ENCODE measurements at places on chromosomes 16 and 17. TPM values are rescaled to one million over a fixed set of nuclear protein-coding genes. Genes with fewer than 3 reads are reported as not detected.

- H3K36me3 ChIP-seq: no peaks in the 10 kb centered on the region
- no peaks in the 10 kb centered on the region for H3K27me3 ChIP-seq
- no peak overlapping the region for H3K4me3 ChIP-seq
- DNase-seq: no peak
- H3K27ac ChIP-seq: no peak overlapping the region
Observed at GRCh38 chr16:1171854-1172428, 19.0 kb downstream of the CACNA1H start.

GRCh38 chr17:74163271-74163821, 40.1 kb upstream of the RPL38 start:
- H3K36me3 ChIP-seq: no peaks in the 10 kb centered on the region
- no peak overlapping the region for H3K4me3 ChIP-seq
- H3K27me3 ChIP-seq: no peaks in the 10 kb centered on the region
- no peak overlapping the region for H3K27ac ChIP-seq
- peaks cover 14% of the 10 kb centered on the region for H3K4me1 ChIP-seq

- peak overlapping the region; percentile 69 for H3K4me3 ChIP-seq
- H3K36me3 ChIP-seq: no peaks in the 10 kb centered on the region
- no peaks in the 10 kb centered on the region for H3K27me3 ChIP-seq
- peak; percentile 10 for DNase-seq
- H3K27ac ChIP-seq: no peak overlapping the region
- peaks cover 19% of the 10 kb centered on the region for H3K4me1 ChIP-seq
Observed at GRCh38 chr17:18259621-18260331, 686 bp upstream of the MIEF2 start.

- no peak overlapping the region for H3K27ac ChIP-seq
- H3K36me3 ChIP-seq: no peaks in the 10 kb centered on the region
- DNase-seq: no peak
- H3K27me3 ChIP-seq: no peaks in the 10 kb centered on the region
Observed at GRCh38 chr17:28491286-28491685, 14.9 kb upstream of the FOXN1 start.

Gene COPZ2
- total RNA-seq: 0.30 TPM

Gene KIF18B
- total RNA-seq: 15.1 TPM

- peak within 1 kb of the TSS; percentile 44 for H3K4me3 ChIP-seq
- peaks cover 90% of the 10 kb centered on the region for H3K27me3 ChIP-seq
- peak; percentile 70 for DNase-seq
- no peaks in the 10 kb centered on the region for H3K36me3 ChIP-seq
- peaks cover 26% of the 10 kb centered on the region for H3K4me1 ChIP-seq
- H3K27ac ChIP-seq: no peak within 1 kb of the TSS
Observed at GRCh38 chr17:76585649-76586593, at the start of gene ST6GALNAC2. TSS of gene ST6GALNAC2 (minus strand) at chr17:76585860. CDS start at chr17:76585808, 52 bp downstream.

DNA sequence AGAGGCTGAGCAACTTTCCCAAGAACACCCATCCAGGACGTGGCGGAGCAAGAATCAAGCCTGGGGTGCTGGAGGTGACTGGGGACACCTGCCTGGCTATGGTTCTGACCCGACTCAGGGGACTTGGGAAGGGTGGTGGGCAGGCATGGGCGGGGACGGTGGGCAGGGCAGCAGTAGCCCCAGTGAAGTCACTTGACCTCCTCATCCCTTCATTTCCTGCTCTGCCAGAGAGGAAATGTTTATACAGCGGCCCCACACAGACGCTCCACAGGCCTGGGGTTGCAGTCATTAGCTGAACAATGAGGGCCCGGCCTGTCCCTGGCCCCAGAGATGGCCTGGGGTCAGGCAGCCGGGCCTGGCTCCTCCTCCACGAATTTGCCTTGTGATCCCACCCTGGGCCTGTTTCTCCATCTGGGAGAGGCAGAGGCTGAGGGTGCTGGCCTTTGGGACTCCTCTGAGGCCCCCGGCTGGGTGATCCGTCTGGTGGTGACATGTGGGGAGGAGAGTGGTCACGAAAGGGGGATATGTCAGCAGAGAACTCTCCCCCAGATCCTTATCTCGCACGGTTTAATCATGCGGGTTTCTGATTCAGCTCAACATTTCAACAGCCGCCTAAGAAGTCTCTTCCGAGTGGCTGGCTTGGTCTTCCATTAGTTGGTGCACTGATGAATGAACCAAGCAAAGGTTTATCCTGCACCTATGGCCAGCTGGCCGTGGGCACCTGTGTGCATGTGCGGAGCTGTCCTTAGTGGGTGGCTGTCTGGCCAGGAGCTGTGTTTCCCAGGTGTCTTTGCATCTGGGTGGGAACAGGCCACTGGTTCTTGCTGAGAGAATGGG, 175.9 kb downstream of the IRF8 start:
- peaks cover 34% of the 10 kb centered on the region for H3K27me3 ChIP-seq
- no peak overlapping the region for H3K4me3 ChIP-seq
- H3K36me3 ChIP-seq: no peaks in the 10 kb centered on the region
- peaks cover 19% of the 10 kb centered on the region for H3K4me1 ChIP-seq

GRCh38 chr16:56042416-56042815, 148.9 kb upstream of the GNAO1 start:
- H3K4me1 ChIP-seq: peaks cover 8% of the 10 kb centered on the region
- DNase-seq: no peak

Gene CCL4L2
- not detected for total RNA-seq

GRCh38 chr16:17177959-17178905, 292.5 kb downstream of the XYLT1 start:
- no peak overlapping the region for H3K27ac ChIP-seq
- H3K4me1 ChIP-seq: peaks cover 19% of the 10 kb centered on the region
- peak; percentile 39 for DNase-seq
- no peak overlapping the region for H3K4me3 ChIP-seq
- no peaks in the 10 kb centered on the region for H3K27me3 ChIP-seq

- no peak overlapping the region for H3K27ac ChIP-seq
- H3K4me1 ChIP-seq: no peaks in the 10 kb centered on the region
- H3K4me3 ChIP-seq: no peak overlapping the region
- no peaks in the 10 kb centered on the region for H3K36me3 ChIP-seq
- DNase-seq: peak; percentile 81
- H3K27me3 ChIP-seq: no peaks in the 10 kb centered on the region
Observed at GRCh38 chr17:10614536-10615155, 42.5 kb downstream of the MYH3 start.

DNA sequence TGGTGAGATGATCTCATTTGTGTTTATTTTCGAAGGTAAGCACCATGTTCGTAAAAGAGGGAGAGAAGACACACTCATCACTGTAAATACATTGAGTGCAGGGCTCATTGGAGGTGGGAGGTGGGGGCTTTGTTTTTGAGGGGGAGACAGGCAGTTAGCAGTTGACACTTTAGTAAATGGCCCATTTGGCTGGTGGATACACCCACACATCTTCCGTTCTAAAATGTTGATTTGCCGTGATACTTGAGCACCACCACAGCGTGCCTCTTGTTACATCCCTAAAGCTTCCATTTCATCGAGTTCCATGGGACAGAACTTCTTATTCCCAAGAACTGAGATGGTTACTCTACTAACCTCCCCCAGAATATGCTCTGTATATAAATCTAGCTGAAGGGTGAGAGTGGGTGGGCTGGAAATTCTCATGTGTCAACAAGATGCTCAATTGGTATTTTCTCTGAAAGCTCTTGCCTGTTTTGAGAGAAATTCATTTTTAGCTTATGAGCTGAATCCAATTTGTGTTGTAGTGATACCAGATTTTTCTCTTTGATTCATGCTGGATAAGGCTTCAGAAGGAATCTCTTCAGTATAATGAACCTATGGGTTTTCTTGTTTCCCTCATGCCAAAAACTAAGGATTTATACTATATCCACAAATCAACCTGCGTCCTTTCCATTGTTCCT, 314.3 kb downstream of the RBFOX1 start:
- H3K36me3 ChIP-seq: no peaks in the 10 kb centered on the region
- no peak for DNase-seq
- no peaks in the 10 kb centered on the region for H3K27me3 ChIP-seq
- H3K27ac ChIP-seq: no peak overlapping the region
- no peak overlapping the region for H3K4me3 ChIP-seq

GRCh38 chr16:49081554-49081953, 200.1 kb downstream of the CBLN1 start:
- H3K27me3 ChIP-seq: no peaks in the 10 kb centered on the region
- H3K27ac ChIP-seq: no peak overlapping the region
- H3K4me3 ChIP-seq: no peak overlapping the region
- DNase-seq: no peak
- no peaks in the 10 kb centered on the region for H3K36me3 ChIP-seq

Gene ZG16
- not detected for total RNA-seq

GRCh38 chr16:17668386-17668785, 197.6 kb upstream of the XYLT1 start:
- peaks cover 30% of the 10 kb centered on the region for H3K4me1 ChIP-seq
- no peaks in the 10 kb centered on the region for H3K27me3 ChIP-seq
- no peaks in the 10 kb centered on the region for H3K36me3 ChIP-seq
- H3K4me3 ChIP-seq: no peak overlapping the region
- H3K27ac ChIP-seq: peak overlapping the region; percentile 13

GRCh38 chr16:72974142-72974769, 73.7 kb downstream of the ZFHX3 start:
- peaks cover 4% of the 10 kb centered on the region for H3K4me1 ChIP-seq
- no peaks in the 10 kb centered on the region for H3K27me3 ChIP-seq
- no peak overlapping the region for H3K4me3 ChIP-seq
- H3K36me3 ChIP-seq: no peaks in the 10 kb centered on the region
- no peak overlapping the region for H3K27ac ChIP-seq
- no peak for DNase-seq

GRCh38 chr17:49595328-49595727, 19.7 kb downstream of the NXPH3 start:
- no peak overlapping the region for H3K27ac ChIP-seq
- DNase-seq: no peak
- no peak overlapping the region for H3K4me3 ChIP-seq
- H3K4me1 ChIP-seq: peaks cover 11% of the 10 kb centered on the region

Gene ZACN
- total RNA-seq: not detected

GRCh38 chr16:54102888-54103866, 183.4 kb downstream of the IRX3 start:
- no peak overlapping the region for H3K4me3 ChIP-seq
- no peak for DNase-seq
- H3K27me3 ChIP-seq: no peaks in the 10 kb centered on the region
- no peak overlapping the region for H3K27ac ChIP-seq

Gene CES3
- 5.7 TPM for total RNA-seq

Gene XPO6
- 75.5 TPM for total RNA-seq

- no peak overlapping the region for H3K27ac ChIP-seq
- peak; percentile 82 for DNase-seq
- H3K4me1 ChIP-seq: peaks cover 2% of the 10 kb centered on the region
- H3K36me3 ChIP-seq: no peaks in the 10 kb centered on the region
- H3K4me3 ChIP-seq: peak overlapping the region; percentile 50
Observed at GRCh38 chr17:8109661-8110455, 8.5 kb downstream of the ALOXE3 start.

DNA sequence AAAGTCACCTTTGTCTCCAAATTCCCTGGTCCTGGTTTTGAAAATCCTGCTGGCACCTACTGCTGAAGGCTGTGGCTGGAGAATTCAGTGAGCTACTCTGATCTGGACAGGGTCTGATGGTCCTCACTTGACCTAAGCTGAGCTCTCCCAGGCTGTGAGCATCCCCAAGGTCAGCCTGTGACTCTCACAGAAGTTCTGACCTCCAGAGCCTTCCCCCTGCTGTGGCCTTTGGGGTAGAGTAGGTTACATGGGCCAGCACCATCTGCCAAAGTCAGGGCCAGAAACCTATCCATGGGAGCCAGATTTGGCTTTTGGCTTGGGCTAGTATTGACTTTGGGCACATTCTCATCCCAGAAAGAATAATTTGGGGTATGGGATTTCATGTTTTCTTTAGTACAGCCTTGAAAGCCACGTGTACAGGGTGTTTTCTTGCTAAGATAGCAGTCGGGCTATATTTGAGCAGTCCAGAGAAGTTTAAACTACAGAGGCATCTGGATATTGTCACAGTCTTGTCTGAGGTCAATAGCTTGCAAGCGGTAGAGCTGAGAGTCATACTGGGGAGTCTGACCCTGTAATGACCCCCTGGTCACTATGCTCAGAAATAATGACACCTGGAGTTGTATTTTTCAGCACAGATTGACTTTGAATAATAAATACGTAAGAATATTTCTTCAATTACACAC, 6.2 kb upstream of the AGRP start:
- H3K27ac ChIP-seq: no peak overlapping the region
- DNase-seq: no peak
- H3K4me1 ChIP-seq: peaks cover 11% of the 10 kb centered on the region
- no peak overlapping the region for H3K4me3 ChIP-seq
- H3K36me3 ChIP-seq: no peaks in the 10 kb centered on the region
- peaks cover 15% of the 10 kb centered on the region for H3K27me3 ChIP-seq

GRCh38 chr17:35407531-35407930, 24.8 kb downstream of the SLFN12 start:
- no peaks in the 10 kb centered on the region for H3K4me1 ChIP-seq
- no peak for DNase-seq
- no peak overlapping the region for H3K4me3 ChIP-seq
- H3K27me3 ChIP-seq: no peaks in the 10 kb centered on the region

Gene MT1E
- total RNA-seq: 2.4 TPM

Gene DOC2B
- 0.34 TPM for total RNA-seq

Gene CEP20
- total RNA-seq: 50.5 TPM

DNA sequence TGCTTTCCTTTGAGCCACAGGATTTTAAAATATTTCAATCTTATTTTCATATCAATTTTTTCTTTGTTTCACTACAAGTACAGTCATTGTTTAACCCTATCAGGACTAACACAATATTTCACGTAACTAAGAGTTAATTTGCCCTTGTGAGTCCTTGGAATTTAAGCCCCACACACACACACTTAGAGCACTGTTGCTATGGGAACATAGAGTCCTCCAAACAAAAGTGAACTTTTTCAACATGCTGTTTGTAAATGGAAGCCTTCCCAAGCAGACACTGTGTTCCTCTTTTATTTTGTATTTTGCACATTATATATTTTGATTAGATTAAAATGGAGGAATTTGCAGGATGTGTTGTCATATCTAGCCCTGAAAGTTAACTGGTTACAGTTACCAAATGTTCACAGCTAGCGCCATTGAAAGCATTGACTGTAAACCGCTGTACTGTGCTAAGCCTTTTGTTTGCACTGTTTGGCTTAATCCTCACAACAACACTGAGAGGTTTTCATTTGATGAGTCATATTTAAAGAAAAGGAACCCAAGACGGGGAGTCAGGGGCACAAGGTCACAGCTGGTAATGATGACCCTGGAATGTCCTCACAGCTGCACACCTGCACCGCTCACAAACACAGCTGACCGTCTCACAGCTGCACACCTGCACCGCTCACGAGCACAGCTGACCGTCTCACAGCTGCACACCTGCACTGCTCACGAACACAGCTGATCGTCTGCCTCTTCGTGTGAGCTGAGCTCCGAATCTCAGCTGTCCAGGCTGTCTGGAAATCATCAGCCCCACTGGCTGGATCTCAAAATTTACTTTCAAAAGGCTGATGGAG, 6.3 kb downstream of the HSBP1 start:
- peak overlapping the region; percentile 84 for H3K27ac ChIP-seq
- peak; percentile 73 for DNase-seq
- no peaks in the 10 kb centered on the region for H3K27me3 ChIP-seq
- H3K36me3 ChIP-seq: peaks cover 12% of the 10 kb centered on the region

Gene KCNAB3
- total RNA-seq: 2.7 TPM

Gene LGALS9B
- total RNA-seq: not detected

- no peaks in the 10 kb centered on the region for H3K36me3 ChIP-seq
- H3K27me3 ChIP-seq: no peaks in the 10 kb centered on the region
- H3K27ac ChIP-seq: no peak overlapping the region
- H3K4me1 ChIP-seq: no peaks in the 10 kb centered on the region
Observed at GRCh38 chr17:75499313-75500022, 15.9 kb downstream of the CASKIN2 start.
